Left ventricle myocardium superior (tissue), 1 donor: ENCODE measurements at places on chromosomes 5 and 9. TPM values are rescaled to one million over a fixed set of nuclear protein-coding genes. Genes with fewer than 3 reads are reported as not detected.

GRCh38 chr9:103985077-103985476, 109.0 kb upstream of the SMC2 start:
- no peak for DNase-seq

GRCh38 chr5:177450667-177451424, 4.2 kb downstream of the PRR7 start:
- no peak for DNase-seq

The IL3 gene
- not detected for total RNA-seq

- no peak for DNase-seq
These were observed 8.3 kb upstream of the SPATA31C1 start for GRCh38 chr9:87909310-87910041.

DNA sequence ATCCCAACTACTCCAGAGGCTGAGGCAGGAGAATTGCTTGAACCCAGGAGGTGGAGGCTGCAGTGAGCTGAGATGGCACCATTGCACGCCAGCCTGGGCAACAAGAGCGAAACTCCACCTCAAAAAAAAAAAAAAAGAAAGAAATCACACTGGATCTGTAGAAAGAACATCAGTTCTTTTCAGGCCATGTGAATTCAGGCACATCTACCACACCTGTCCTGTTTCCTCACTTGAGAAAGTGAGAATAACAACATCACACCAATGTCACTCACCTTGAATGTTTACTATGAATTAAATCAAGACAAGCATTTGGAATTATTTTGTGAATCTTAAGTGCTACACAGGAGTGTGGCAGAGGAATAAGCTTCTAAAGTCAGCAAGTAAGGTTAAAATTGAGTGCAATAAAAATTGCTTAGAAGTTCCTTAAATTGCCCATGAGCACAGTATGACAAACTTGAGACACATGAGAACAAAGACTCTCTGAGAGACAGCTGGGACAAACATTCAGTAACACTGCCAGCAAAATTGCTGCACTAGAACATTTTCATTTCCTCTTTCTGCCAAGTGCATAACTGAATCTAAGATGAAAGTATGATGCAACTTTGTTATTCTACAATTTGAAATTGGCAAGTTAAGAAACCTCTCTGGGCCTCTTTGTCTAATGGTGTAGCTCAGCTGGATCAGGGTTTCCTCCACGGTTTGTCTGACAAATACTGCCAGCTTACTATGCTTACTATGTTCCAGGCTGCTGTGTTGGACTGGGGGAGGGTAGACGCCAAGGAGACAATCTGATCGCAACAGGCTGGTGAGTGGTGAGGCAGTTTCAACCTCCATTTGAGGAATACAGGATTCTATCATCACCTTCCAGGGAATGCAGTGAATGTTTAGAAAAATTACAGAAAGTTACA, 1.9 kb upstream of the RIC1 start:
- DNase-seq, result peak; percentile 38

DNA sequence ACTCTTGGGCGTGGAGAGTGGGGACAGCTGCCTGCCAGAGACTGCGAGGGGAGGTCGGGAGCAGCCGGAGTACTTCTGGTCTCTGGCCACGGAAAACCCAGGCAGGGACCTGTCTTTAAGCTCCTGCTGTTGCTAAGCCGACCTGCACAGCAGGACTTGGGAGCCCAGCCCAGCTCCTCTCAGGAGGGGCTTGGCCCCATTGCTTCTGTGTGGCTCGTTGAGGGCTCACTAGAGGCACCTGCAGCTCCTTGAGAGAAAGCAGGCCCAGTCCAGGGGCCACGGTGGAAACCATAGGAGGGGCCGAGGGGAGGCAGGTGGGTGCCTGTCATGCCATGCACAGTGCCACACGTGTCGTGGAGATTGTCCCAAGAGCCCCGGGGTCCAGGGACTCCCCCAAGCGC, 3.3 kb upstream of the LCN2 start:
- DNase-seq, result peak; percentile 23

- no peak for DNase-seq
These were observed 54.9 kb downstream of the TMEM167A start for GRCh38 chr5:83022334-83022733.

The ITGA2 gene
- 0.69 TPM for total RNA-seq

The TMC1 gene
- total RNA-seq, result not detected

GRCh38 chr9:27423915-27424710, 100.0 kb upstream of the IFNK start:
- no peak for DNase-seq

- DNase-seq, result no peak
These were observed 841.5 kb downstream of the DTWD2 start for GRCh38 chr5:118146824-118147223.

The CER1 gene
- not detected for total RNA-seq

GRCh38 chr5:179906795-179907555, 722 bp downstream of the TBC1D9B start:
- no peak for DNase-seq

- peak; percentile 56 for DNase-seq
These were observed 101.4 kb downstream of the ARHGAP26 start for GRCh38 chr5:142871363-142872193.

DNA sequence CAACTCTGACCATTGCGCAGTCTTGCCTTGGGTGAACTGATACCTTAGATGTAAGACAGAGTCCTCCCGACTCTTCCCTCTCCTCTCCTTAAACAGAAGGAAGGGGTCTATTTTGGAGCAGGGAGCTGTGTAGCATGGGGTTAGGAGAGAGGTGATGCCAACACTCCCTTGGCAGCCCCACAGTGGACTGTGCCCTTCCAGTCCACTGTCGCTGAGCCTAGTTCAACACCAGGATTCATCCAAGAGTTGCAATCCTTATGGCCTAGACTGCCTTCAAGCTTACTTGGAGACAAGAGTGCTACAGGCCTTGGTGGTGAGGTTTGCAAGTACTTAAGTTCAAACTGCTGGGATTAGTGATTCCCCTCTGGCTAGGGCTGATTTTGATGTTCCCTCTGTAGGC, 51.4 kb downstream of the NDUFAF2 start:
- DNase-seq, result no peak

DNA sequence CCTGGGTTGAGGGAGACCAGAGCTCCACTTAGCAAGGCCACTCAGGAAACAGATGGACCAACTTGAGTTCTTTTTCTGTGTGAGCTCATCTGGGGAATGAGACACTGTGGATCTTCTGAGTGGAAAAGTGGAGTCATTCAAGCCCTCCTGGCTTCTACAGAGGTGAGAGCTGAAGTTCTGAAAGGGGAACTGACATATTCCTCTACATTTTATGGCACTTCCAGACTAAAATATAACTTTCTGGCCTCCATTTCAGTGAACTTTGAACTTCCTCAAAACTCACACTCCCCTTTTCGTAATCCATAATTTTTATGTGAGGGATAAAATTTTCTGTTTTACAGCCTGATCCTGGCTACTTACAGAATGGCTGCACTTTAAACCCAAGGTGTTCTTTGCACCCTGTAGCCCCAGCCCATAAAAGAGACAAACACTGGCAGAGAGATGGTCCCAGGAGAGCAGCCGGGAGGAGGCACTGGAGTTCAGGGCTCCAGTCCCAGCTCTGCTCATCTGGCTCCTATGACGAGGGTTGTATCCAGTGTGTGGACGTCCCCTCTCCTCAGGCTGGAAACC, 10.8 kb downstream of the SPAAR start:
- no peak for DNase-seq

DNA sequence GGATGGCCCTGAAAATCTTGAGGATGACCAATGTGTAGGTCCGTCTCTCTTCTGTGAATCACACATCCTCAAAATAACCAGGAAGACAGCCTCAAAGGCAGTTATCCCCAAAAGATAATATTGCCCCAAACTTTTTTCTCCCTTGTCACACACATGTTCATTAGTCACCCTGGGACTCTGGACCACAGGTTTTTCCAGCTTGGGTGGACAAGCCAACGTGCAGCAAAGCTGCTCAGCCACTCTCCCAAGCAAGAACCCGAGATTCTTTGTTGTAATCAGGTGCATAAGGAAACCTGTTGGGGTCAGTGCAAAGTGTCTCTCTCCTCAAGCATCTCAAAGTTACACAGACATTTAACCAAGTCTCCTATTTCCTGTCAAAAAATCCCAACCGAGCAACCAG, 196.6 kb downstream of the GNA14 start:
- no peak for DNase-seq

The CNTLN gene
- 4.2 TPM for total RNA-seq

The HEXB gene
- total RNA-seq, result 87.1 TPM

DNA sequence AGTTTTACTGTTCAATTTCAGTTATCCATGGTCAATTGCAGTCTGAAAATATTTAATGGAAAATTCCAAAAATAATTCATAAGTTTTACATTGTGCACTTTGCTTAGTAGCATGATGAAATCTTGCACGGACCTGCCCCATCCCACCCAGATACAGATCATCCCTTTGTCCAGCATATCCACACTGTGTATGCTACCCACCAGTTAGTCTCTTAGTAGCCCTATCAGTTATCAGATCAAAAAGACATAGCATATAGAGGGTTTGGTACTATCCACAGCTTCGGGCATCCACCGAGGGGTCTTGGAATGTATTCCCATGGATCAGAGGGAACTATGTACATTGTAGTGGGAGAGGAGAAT, 97.7 kb downstream of the SLC44A1 start:
- DNase-seq, result no peak

- no peak for DNase-seq
These were observed 140.8 kb downstream of the CAMK4 start for GRCh38 chr5:111364992-111365391.

- DNase-seq, result no peak
These were observed 23.6 kb upstream of the CAST start for GRCh38 chr5:96638561-96638960.
